ENCODE measurements at places on chromosomes 4 and X.

GRCh38 chr4:122830426-122831095 is 3.9 kb downstream of the FGF2 start:
- DNase-seq, result no peak

GRCh38 chrX:39507617-39508299 is 590.0 kb downstream of the BCOR start:
- DNase-seq, result no peak

- no peak for DNase-seq
Observed at GRCh38 chr4:186472948-186473347, 82.4 kb downstream of the MTNR1A start.

DNA sequence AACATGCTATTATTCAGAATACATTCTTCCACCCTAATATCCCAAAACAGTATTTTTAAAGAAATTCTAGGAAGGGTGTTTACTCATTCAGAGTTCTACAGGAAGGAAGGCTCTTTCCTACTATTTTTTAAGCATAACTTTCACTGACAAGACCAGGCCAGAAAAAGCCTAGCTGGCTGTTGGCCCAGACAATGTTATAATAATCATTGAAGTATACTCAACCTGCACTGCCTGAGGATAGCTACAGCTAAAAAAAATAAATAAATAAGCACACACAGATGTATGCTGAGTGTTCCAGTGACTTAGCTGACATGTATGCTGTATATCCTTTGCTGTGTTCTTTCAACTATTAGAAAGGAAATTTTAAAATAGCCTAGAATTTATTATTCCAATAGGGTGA is 145.8 kb upstream of the SPRY1 start:
- no peak for DNase-seq

GRCh38 chrX:22575161-22575845 is 302.6 kb downstream of the CBLL2 start:
- DNase-seq, result no peak

DNA sequence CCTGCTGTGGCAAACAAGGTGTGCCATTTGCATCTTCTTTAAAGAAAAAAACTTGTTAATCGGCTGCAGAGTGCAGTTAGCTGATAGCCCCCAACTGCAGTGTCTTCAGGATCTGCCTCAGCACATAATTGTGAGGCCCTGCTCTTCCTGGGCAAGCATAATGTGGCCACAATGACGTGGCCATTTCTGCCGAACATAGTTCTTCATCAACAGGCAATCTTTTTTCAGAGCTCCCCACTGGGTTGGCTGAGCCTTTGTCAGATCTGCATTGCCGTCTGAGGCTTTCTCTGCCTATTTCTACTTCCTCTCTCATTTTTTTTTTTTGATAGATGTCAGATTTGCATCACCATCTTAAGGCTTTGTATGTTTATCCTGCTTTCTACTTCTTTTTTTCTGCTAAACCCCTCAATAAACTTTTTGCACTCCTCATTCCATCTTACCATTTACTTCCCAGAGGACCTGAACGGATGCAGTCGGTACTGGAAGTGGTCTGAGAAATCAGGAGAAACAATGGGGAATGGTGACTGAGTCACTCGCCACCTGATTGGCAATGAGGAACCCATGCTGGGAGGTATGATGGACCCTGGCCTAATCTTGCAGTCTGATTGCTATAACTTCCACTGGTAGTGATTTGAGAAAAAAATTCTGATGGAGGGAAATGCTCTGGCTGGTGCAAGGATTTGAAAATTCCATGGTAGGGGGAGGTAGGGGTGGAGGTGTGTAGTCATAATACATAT is 21.2 kb upstream of the TAB3 start:
- peak; percentile 30 for DNase-seq

DNA sequence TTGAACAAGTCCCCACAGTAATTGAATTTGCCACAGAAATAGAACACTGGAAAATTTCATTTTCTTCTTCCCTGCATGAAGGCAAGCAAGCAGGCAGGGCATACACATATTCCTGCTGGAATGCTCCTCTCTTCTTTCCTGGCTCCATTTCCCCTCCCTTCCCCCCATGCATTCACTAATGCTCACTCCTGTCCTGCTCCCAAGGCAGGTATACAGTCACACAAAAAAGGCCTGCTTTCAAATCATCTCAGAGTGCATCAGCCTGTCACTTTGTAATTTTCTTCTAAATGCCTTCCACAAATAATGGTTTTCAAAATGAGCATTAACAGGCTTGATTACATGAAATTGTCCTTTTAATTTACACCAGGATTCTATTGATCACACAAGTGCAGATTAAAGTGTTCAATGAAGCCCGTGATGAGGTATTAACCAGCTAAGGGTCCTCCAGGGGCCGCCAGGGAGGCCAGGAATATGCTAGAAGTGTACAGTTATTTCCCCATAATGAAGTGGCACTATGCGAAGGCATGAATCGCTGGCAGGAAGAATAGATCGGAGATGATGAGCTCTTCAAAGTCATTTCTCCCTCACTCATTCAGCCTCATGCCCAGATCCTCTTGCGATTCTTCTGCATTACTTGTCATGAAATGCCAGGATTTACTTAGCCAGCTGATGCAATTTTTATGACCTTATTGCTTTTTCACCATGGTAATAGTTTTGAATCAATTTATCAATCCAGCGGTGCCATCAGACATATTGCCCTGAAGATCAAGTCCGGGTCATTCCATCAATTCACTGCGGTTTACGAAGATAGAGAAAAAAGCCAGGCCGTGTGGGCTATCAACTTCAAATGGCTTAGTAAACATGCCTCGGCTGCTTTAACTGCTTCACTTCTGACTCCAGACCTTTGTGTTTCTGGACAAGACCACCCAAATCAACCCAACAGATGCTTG is 243.5 kb downstream of the GPAT3 start:
- no peak for DNase-seq

- DNase-seq, result no peak
Observed at GRCh38 chrX:40504801-40505605, 75.8 kb upstream of the ATP6AP2 start.

DNA sequence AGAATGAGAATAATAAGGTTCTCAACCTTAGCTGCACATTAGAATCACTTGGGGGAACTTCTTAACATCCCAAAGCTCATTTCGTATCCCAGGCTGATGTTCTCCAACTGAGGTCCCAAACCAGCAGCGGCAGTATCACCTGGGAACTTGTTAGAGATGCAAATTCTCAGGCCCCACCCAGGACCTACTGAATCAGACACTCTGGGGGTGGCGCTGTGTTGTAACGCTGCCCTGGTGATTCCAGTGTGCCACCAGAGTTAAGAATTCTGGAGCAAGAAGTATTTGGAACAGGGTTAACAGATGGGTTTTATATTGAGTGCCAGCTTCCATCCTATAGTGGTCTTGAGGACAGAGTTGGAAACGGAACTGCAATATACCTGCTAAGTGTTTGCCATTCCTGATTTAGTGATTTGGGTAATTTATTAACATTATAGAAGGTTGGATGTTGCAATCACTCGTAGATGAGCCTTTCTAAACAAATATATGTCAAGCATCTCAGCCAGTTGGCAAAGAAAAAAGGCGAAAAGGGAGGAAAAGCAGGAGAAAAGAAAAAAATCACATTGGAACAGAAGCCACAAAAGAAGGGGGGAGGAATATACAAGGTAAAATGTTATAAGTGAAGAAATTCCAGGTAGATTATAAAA is 141.0 kb downstream of the ARX start:
- no peak for DNase-seq

DNA sequence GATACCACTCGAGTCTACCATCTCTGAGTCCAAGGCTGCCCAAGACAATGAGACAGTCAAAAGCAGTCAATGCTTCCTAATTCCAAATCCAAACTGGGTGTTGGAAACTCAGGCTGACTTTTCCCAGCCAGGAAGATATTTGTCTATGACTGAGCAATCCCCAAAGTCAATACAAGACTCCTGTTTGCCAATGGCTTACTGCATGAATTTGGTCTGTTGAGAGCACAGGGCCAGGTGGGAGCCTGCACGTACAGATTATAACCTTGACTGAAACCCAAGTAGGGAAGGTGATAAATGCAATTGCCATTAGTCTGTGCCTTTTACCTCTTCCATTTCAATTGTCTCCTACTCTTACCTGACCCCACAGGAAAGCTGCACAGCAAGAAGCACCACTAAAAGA is 72.6 kb upstream of the PPARGC1A start:
- DNase-seq, result no peak

GRCh38 chrX:100650841-100651240 is 6.8 kb downstream of the SRPX2 start:
- DNase-seq, result no peak

DNA sequence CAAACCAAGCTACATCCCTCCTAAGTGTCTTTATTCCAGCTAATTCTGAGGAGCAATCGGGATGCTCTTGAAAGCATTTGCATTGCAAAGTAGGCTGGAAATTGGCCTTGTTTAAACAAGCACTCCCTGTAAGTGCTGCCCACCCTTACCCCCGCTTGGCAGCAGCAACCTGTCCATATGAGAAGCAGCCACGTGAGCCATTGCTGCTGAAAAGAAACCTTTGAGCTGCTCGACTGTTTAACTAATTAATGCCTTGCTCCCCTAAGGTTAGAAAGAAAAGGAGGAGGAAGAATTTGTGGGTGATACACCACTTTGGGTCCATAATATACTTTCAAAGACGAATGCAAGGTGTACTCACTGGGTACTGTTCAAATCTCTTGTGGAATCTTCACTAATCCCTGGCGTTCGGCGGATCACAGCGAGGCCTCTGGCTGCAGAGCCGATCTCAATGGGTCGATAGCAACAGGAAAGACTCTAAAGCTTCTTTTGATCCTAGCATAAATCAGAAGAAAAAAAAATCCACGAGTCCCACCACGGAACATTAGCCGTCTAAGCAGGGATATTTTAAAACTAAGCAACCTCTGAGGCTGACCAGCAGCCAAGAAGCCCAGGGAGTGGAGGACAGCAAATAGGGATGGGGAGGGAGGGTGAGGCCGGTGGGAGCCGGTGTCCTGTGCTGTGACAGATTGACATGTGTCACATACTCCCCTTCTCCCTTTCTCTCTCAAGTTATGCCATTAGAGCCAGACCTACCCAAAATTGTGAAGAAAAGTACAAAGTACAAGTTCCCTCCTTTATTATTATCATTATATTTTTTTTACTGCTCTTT is 37.2 kb upstream of the MGST2 start:
- no peak for DNase-seq

DNA sequence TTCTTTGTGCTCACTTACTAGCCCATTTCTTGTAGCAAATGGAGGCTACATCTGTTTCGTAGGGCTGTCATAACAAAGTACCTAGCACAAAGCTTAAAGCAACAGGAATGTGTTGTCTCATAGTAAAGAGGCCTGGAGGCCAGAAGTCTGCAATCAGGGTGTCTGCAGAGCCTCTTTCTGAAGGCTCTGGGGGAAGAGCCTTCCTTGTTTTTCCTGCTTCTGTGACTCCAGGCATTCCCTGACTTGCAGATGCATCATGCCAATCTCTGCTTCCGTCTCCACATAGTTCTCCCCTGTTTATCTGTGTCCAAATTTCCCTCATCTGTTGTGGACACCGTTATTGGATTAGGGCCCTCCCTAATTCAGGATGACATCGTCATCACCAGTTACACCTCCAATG is 67.1 kb downstream of the SHROOM2 start:
- DNase-seq, result no peak

GRCh38 chr4:82515705-82516104 is 46.1 kb downstream of the TMEM150C start:
- no peak for DNase-seq

DNA sequence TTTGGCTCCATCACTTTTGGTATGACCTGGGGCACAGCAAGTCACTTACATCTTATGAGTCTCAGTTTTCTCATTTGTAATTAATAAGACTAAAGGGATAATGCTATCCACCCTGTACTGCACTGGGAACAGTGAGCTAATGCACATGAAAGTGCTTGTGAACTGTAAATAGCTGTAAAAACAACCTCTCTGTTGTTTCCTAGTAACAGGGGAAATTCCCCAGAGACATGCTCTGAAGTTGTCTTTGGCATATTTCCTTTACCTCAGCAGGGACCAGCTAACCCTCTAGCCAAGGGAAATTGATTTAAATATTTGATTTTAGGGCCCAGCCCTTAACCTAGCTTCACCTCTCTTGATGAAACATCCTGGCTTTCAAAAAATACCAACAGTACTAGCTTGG is 6.1 kb upstream of the CYSLTR1 start:
- no peak for DNase-seq

DNA sequence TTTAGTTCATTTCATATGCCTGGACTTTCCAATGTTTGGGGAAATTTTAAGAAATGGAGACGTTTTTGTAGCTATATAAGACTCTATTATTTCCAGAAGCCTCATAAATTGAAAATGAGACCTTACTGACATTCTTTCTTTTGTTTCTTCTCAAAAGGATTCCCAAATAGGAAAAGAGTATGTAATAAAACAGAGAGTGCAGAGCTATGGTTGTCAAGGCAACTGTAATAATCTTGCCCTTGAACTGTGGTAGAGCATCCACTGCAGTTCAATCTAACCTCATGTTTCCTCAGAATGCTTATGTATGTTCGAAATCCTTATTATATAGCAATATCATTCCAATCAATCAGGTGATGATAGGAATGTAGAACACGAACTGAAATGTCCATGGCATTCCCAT is 54.1 kb downstream of the AMELX start:
- no peak for DNase-seq

GRCh38 chrX:50853399-50853798 is 39.4 kb upstream of the SHROOM4 start:
- no peak for DNase-seq

DNA sequence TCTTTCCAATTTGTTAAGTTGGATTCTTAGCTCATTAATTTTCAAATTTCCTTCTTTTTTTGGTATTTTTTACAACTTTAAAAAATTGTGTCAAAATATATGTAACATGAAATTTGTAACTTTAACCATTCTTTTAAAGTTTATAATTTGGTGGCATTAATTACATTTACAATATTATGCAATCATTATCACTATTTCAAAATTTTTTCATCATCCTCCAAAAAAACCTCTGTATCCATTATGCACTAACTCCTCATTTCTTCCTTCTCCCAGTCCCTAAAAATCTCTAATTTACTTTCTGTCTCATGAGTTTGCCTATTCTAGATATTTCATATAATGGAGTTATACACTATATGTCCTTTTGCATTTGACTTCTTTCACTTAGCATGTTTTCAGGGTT is 4.7 kb upstream of the FAM47E start:
- DNase-seq, result no peak

DNA sequence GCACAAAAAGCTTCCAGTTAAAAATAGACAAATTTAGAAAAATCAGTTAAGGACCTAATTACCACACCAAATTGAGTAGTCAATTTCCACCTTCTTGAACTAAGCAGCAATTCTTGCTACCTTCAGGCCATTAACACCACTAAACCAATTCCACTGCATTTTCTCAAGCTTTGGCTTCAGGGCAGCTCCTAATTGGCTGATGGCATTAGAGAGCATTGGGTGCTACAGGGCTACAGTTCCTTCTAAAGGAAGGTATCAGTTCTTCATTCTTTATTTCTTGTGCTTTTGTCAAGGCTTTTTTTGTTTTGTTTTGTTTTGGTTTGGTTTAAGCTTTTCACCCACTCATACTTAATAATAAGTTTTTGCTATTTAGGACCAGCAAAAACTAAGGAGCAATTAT is 90.2 kb upstream of the FAM241A start:
- DNase-seq, result no peak

DNA sequence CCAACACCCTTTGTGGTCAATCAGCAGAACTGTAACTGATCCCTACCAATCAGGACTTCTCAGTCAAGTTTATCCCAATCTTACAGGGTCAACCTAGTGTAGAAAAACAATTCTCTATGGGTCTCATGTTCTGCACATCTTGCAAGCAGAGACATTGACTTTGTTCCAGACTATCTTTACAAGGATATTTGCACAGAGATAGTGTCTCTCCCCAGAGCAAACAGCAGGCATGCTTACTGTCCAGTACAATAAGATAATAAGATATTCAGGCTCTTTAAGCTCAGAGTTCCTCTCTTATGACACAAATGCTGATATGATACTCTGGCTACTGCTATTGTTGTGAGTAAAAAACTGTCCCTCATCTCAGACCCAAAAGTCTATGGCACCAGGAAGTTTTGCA is 53.2 kb downstream of the ACSL4 start:
- no peak for DNase-seq

Data from CD14-positive monocyte (primary cell).